ENCODE measurements at places on chromosomes 6 and 20. TPM values are rescaled to one million over a fixed set of nuclear protein-coding genes. Genes with fewer than 3 reads are reported as not detected.

The ARFGEF2 gene
- polyA plus RNA-seq, result 22.8 TPM

GRCh38 chr20:25000268-25000801, 7.8 kb upstream of the APMAP start:
- no peak overlapping the region for H3K4me3 ChIP-seq
- H3K27ac ChIP-seq, result no peak overlapping the region
- H3K36me3 ChIP-seq, result no peaks in the 10 kb centered on the region
- no peaks in the 10 kb centered on the region for H3K27me3 ChIP-seq
- peaks cover under 1% of the 10 kb centered on the region for H3K4me1 ChIP-seq

DNA sequence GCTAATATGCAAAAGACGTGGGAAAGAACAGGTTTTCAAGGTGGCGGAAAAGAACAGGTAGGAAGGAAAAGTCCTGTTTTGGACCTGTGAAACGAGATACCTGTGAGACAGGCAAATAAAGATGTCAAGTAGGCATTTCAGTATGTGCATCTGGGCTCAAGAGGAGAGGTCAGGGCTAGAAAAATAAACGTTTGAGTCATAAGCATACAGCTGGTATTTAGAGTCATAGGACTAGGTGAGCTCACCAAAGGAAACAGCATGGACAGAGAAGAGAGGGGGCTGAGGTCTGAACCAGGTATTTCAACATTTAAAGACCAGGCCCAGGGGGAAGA, 14.9 kb downstream of the MTFR2 start:
- H3K4me1 ChIP-seq, result no peaks in the 10 kb centered on the region
- H3K4me3 ChIP-seq, result no peak overlapping the region
- no peak for DNase-seq
- H3K27ac ChIP-seq, result no peak overlapping the region

DNA sequence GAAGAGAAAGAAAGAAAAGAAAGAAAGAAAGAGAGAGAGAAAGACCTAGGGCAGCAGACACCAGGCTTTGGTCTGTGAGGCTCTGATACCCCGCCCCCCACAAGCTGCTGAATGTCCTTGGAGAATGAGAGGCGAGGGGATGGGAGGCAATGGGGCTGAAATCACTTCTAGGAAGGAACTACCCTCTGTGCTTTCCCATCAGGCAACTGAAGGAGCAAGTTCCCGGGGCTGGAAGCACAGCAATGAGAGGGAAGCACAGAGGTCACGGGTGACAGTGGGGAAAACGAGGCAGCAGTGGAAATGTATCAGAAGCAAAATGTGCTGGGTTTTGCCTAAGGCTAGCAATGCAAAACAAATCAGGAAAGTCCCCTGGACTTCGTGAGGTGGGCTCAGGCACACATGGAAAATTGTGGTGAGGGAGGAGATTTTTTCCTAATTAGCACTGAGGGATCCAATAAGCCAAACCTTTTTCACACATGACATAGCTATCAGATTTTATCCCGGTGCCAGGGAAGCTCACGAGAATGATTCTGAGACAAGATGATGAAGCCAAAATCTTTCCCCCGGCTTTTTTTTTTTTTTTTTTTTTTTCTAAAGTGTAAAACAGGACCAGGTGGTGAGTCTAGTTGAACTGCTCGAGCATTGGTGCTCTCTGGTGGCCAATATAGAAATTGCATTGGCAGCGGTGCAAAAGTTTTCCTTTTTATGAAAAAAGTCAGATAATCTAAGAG, 16.8 kb upstream of the ARFGEF2 start:
- no peak for DNase-seq
- H3K36me3 ChIP-seq, result no peaks in the 10 kb centered on the region
- H3K27me3 ChIP-seq, result no peaks in the 10 kb centered on the region
- H3K4me3 ChIP-seq, result no peak overlapping the region

The OOEP gene
- 0.35 TPM for polyA plus RNA-seq

- no peaks in the 10 kb centered on the region for H3K36me3 ChIP-seq
- H3K4me3 ChIP-seq, result no peak overlapping the region
- no peaks in the 10 kb centered on the region for H3K27me3 ChIP-seq
- no peak for DNase-seq
Observed at GRCh38 chr20:48959899-48960550, 38.5 kb downstream of the ARFGEF2 start.

- H3K4me1 ChIP-seq, result peaks cover 10% of the 10 kb centered on the region
- H3K27me3 ChIP-seq, result no peaks in the 10 kb centered on the region
- peak overlapping the region; percentile 30 for H3K27ac ChIP-seq
- H3K36me3 ChIP-seq, result no peaks in the 10 kb centered on the region
- no peak overlapping the region for H3K4me3 ChIP-seq
Observed at GRCh38 chr6:139588076-139588639, 213.7 kb upstream of the CITED2 start.

The CLIC5 gene
- 9.2 TPM for polyA plus RNA-seq

GRCh38 chr6:130694606-130695005, 132.6 kb upstream of the SMLR1 start:
- no peaks in the 10 kb centered on the region for H3K4me1 ChIP-seq
- H3K36me3 ChIP-seq, result no peaks in the 10 kb centered on the region
- no peaks in the 10 kb centered on the region for H3K27me3 ChIP-seq

The MUCL3 gene
- 0.21 TPM for polyA plus RNA-seq

The GPSM3 gene
- polyA plus RNA-seq, result 21.3 TPM

DNA sequence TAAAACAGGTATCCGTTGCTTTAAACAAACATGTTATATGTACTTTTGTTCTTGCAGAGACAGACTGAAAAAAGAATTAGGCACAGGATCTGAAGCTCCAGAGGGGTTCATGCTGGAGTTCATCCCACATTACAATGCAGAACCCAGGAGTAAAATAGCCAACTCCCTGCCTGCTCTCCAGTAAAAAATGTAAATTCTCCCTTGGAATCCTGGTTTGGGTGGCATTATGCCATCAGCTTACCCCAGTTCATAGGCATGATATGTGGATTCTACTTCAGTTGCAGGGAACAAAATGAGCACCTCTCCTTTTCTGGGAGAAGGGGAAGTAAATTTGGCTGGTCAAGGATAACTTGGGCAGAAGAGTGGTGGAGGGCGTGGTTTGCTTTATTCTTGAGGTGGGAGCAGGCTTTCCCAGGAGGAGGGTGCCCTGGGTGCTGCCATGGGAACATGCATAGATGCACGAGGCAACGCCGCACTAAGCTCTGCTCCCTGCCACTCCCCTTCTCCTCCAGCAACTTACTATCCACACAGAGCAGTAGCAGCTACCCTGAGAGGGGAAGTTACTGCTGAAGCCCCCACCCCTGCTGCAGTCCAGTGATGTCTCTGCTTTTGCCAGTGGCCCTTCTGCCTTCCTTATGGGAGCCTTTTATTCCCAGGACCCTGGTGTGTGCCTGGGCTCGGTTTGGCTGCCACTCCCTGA, 71.6 kb upstream of the GLP1R start:
- H3K4me1 ChIP-seq, result no peaks in the 10 kb centered on the region
- no peak overlapping the region for H3K27ac ChIP-seq
- DNase-seq, result no peak
- no peaks in the 10 kb centered on the region for H3K27me3 ChIP-seq
- no peak overlapping the region for H3K4me3 ChIP-seq

DNA sequence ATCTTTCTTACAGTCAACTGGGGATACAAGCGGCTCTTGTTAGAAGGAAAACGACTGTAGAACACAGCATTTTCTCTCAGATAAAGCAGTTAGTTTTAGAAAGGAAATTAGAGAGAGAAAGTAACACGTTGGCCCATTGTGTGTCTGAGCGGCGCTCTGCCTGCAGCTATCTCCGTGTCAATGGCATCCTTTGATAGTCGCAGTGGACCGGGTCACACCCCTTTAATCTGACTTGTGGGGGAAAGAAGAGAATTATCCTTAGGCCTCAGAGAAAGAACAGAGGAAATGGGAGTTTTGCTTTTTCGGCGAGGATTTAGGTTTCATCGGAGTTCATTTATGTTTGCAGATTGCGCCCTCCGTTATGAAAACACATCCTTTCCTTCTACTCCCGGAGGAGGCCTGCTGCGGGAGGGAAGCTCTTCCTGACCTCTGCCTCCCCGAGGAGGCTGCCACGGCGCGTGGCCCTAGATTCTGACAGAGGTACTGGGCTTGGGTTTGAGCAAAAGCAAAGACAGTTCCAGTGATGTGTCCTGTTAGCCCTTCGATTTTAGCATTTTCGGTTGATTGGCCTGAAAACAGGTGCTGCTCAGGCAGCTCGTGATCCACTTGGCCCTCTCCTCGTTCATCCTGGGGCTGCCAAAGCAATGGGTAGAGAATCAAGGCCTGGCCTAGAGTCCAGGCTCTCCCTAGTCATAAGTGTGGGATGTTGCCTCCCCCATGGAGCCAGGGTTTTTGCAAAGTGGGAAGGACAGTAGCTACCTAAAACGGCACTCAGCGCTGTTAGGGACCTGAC, 74.9 kb downstream of the ZDHHC14 start:
- no peak overlapping the region for H3K4me3 ChIP-seq
- no peak for DNase-seq
- H3K27ac ChIP-seq, result no peak overlapping the region
- no peaks in the 10 kb centered on the region for H3K4me1 ChIP-seq
- H3K27me3 ChIP-seq, result no peaks in the 10 kb centered on the region

DNA sequence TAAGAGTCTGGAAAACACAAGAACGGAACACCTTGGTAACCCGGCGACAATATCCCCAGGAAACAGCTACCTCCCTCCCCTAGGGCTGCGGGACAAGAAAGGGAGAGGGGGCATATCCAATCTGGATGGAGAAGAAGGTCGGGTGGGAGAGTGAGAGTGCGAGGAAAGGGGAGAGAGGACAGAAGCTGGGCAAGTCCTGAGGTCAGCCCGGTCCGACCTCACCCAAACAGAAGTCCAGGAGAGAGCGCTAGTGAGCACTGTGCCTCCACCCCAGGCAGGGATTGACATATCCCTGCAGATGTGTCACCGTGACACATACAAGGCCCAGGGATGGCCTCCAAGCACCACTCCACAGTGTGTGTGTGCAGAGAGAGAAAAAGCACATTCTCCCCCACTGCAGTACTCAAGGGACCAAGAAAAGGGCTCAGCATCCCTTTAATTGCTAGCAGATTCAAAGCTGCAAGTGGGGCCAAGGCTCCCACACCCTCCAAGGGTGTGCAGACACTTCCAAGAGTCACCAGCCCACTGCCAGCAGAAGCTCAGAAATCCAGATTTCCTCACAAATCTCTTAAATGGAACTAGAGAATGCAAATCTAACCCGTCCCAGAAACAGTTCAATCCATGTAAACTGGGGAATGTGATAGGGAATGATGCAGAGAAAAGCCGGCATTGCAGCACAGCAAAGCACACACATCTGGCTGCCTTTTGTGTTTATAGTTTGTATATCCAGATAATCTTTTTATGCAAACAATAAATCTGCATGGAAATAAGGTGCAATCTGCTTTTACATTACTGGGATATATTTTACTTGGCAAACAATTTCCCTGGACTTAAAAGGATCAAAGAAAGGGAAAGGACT, 3.1 kb downstream of the PXDC1 start:
- no peaks in the 10 kb centered on the region for H3K36me3 ChIP-seq
- no peaks in the 10 kb centered on the region for H3K27me3 ChIP-seq
- peak overlapping the region; percentile 66 for H3K4me3 ChIP-seq
- peak overlapping the region; percentile 98 for H3K27ac ChIP-seq

The ARMH2 gene
- not detected for polyA plus RNA-seq

GRCh38 chr20:36850759-36851158, 25.2 kb upstream of the TLDC2 start:
- no peak overlapping the region for H3K4me3 ChIP-seq
- no peaks in the 10 kb centered on the region for H3K36me3 ChIP-seq
- no peaks in the 10 kb centered on the region for H3K27me3 ChIP-seq
- no peak for DNase-seq
- peaks cover 22% of the 10 kb centered on the region for H3K4me1 ChIP-seq

DNA sequence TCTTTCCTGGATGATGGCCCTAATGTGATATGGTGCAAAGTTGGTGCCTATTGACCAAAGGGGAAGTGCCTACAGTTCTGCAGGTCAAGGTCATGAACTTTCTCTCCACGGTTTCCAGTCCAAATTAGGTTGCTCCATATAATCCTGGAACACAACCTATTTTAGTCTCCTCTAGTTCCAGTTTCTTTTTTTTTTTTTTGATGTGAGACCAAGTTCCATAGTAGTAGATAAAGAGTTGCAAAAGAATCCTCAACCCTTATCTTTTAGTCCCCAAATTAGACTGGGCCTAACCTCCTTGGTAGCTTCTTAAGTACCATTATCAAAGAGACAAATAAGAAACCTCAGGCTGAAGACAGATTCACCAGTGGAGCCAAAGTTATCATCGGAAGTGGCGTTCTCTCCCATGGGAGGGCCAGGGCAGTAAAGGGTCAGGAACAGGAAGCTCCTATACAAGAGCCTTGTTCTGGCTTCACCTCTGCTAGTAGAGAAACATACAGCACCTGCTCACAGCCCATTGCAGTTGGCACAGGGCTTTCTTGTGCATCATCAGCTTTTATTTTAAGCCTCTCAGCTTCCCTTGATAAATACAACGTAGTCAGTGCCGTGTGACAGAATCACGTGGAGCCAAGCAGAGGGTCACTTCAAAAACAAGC, 132.2 kb upstream of the RREB1 start:
- H3K4me3 ChIP-seq, result no peak overlapping the region
- no peaks in the 10 kb centered on the region for H3K36me3 ChIP-seq
- H3K4me1 ChIP-seq, result no peaks in the 10 kb centered on the region
- no peak for DNase-seq
- no peak overlapping the region for H3K27ac ChIP-seq

DNA sequence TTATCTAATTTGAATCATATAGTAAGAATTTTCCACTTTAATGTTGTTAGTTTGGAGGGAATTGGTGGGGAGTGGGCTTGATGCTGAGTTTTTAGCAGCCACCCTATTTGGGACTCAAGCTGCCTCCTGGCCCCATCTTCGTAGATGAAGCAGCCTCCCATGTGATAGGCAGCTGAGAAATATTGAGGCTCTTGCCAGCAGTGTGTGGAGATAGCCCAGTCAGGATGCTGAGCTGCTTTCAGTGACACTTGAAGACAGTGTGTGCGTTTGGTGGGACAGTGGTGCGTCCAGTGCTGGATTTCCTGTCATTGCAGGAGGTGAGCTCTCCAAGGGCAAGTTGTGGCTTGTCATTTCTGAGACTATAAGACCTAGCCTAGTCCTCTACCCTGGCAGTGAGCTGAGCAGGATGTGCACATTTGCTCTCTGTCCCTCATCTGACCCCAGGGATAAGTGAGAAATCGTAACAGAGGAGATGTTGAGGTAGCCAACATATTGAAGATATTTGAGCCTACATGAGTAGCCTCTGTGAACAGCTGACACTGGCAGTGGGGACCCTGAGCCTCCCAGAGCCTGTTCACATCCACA, 47.9 kb upstream of the RNF8 start:
- H3K4me3 ChIP-seq, result no peak overlapping the region
- H3K27me3 ChIP-seq, result no peaks in the 10 kb centered on the region
- H3K36me3 ChIP-seq, result peaks cover 52% of the 10 kb centered on the region
- no peak for DNase-seq

Data from left lung (tissue), 14 donors.